CD4-positive, alpha-beta T cell treated with Interleukin-21 for 1 hour (primary cell): ENCODE measurements at places on chromosomes 13 and 19.
A peak's percentile ranks its signal among the peaks of the same experiment; 100 is the strongest.

DNA sequence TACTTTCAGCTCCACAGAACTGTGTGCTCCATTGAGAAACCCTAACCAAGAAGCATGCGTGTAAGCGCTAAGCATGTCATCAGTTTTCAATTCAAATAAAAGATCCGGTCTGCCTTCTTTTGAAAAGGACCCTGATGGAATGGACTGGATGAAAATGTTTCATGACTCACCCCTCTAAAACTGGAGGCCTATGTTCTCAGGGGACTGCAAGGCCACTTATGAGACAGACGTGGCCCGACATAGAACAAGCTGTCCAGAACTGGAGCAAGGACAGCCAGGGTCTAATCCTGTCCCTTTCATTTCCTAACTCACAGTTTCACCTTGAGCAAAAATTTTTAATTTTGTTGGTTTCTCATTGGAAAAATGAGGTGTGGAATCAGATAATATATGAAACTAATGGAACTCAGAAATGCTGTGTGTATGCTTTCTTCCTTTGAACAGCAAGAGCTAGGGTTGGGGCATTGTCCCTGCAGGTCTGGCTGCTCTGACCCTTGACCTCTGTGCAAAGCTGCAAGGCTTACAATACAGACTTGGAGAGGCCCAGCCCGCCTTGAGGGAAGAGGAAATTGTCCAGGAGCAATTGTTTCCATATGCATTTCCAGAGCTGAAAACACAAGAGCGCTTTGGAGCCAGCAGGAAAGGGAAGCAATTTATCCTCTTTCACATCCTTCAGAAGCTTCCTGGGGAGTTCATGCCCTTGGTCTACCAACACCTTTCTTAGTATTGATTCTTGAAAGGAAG is 553.4 kb upstream of the KLF12 start:
- no peak for DNase-seq

GRCh38 chr19:56314018-56314380 is 640 bp downstream of the ZSCAN5A start:
- no peak for DNase-seq

- peak; percentile 20 for DNase-seq
Measured at GRCh38 chr13:105410602-105411001, 1124.9 kb downstream of the EFNB2 start.

DNA sequence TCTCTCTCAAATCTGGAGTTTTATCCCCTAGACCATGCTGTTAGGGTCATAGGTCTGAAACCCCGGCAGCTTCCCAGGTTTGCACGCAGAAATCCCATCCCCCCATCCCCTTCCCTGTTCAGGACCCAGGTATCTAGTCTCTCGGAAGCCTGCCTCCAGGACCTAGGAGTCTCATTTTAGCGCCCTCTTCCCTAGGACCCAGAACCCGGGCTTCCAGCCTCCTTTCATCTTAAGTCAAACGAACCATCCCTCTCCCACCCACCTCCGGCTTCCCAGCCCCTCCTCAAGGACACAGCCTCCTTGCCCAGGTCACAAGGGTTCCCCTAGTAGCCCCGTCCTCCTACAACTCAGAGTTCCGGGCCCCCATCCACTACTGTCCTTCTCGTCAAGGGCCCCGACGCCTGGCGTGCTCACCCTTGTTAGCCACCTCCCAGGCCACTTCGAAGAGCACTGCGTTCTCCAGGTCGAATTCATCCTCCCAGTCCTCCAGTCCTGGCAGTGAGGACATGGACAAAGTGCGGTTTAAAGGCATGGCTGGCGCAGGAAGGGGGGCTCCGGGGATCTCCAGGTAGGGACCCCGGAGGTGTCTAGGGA is 431 bp downstream of the GYS1 start:
- DNase-seq = no peak

- no peak for DNase-seq
Measured at GRCh38 chr19:18049385-18049784, 37.3 kb downstream of the IL12RB1 start.

DNA sequence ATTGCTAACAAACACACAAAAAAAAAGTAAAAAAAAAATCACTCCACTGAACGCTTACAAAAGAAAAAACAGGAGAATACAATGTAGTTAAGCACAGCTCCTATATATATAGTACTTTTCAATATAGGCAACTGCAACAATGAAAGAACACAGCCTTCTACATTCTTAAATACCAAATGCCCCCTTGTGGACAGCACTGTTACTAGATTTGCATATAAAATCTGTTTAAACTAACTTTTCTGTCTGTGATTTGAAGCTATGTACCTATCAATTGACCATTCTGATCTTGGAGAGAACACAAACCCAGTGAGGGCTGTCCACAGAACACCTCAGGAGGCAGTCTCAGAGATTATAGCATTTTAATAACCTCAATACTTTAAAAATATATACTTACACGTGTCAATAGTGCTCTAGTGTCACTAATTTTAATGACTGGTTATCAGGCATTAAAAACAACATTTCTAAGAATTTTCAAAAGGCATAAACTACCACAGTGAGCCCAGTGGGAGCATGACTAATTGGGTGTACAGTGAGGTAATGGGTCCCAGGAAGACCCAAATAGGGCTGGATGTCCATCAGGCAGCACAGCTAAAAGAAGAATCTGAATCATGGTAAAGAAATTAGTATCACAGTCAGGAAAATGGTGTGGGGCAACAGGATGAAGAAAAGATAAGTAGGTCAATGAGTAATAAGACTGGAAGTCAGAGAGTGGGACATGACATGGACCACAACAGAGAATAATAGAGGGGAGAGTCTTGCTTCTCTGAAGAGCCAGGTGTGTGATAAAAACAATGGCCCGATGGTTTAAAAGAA is 22.2 kb downstream of the CCDC169 start:
- DNase-seq = peak; percentile 13

DNA sequence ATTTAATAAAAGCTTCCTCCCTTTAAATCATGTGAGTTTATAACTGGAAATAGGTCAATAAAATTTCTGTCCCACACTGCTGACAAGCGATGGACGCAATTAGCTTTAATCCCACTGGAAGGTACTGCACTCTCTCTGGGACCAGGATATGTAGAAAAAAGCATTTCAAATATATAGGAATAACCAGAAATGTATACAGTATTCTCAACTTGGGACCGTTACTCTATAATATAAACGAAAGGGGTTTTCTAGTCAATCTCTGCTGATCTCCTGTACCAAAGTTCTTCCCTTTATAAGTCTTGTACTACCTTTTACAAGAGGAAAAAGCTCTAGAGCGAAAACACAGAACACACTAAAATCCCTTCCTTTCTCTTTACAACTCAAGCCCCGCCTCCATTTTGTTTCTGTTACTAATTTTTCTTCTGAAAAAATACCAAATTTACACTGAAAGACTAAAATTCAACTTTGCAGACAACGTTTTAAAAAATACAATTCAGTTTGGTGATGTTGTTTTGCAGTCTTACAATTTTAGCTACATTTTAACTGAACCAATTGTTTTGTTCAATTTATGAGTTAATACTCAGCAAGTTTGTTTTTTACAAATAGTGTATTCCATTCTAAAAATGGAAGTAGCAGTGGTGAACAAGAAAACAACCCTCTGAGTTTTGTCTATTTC is 1.7 kb upstream of the USPL1 start:
- peak; percentile 49 for DNase-seq

GRCh38 chr19:17580470-17581144 is 25.2 kb downstream of the COLGALT1 start:
- DNase-seq = no peak
